ENCODE measurements at places on chromosomes 7 and 10.
A peak's percentile ranks its signal among the peaks of the same experiment; 100 is the strongest.

DNA sequence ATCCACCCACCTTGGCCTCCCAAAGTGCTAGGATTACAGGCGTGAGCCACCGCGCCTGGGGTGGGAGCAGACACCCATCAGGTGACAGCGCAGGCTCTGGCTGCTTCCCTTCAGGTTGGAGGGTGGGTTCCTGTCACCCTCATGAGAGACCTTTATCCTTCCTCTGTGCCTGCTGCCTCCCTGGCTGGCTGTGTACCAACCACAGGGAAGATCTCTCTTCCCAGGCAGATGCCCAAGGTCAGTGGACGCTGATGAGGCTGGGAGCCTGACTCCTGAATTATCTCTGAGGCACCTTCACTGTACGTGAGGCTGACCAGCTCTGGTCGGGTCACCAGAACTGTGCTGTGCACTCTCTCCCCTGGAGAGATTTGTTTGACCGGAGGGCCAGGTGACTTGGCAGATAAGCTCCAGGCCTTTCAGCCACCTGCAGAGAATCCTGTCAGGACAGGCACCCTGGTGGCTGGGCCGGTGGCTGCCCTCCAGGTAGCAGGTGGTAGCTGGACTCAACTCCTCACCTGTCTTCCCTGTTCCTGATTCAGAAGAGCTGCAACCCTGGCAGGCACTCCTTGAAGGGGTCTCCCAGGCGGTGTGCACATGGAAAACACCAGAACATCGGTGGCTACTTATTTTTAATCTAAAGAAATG lies 251.9 kb downstream of the GLRX3 start:
- DNase-seq: no peak

GRCh38 chr10:87872828-87873227 lies 9.4 kb downstream of the PTEN start:
- DNase-seq: no peak

DNA sequence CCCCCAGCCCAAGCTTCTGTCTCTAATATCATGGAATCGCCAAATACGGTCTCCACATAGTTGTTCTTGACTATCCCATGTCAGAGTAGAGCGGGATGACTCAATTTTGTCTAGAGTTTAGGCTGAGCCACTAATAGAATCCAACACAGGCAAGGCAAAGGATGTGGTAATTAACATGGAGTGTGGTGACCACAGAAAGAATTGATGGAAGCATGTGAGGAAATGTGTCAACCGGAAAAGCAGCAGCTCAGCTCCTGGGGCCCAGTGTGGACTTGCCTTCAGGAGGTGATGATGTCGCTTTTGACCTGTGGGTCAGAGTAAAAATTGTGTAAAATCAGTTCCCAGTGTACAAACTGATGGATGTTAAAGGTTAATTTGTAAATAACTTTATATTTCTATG lies 139.3 kb upstream of the KLF6 start:
- peak; percentile 67 for DNase-seq

DNA sequence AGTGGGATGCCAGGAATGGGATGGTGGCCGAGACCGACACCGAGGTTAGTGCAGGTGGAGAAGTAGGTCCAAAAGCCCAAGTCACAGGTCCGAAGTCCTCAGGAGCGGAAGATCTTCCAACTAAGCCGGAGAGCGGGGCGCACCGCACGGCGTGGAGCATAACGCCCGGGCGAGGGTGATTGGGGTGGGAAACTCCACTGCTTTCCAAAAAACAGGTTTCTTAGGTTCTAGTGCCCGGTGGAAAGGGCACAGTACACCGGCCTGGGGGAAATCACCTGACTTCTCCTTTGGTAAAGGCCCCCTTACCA lies 11.4 kb upstream of the SPAG6 start:
- DNase-seq: no peak

DNA sequence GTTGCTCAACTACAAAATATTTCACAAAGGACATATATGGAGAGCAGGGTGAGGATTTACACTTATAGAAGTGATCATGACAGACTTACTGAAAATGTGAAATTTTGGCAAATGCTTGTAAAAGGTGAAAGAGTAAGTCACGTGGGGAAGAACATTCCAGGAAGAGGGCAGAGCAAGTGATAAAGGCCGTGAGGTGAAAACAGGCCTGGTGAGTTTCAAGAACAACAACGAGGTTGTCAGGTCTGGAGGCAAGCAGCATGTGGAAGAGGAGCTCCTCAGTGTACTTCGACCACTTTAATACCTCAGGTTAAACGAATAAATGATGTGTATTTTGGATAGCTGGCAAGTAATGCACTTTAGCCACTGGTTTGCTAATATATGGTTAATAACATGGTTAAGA lies 706.7 kb downstream of the PCDH15 start:
- DNase-seq: no peak

- no peak for DNase-seq
Observed at GRCh38 chr7:105693576-105693975, 112.3 kb upstream of the EFCAB10 start.

DNA sequence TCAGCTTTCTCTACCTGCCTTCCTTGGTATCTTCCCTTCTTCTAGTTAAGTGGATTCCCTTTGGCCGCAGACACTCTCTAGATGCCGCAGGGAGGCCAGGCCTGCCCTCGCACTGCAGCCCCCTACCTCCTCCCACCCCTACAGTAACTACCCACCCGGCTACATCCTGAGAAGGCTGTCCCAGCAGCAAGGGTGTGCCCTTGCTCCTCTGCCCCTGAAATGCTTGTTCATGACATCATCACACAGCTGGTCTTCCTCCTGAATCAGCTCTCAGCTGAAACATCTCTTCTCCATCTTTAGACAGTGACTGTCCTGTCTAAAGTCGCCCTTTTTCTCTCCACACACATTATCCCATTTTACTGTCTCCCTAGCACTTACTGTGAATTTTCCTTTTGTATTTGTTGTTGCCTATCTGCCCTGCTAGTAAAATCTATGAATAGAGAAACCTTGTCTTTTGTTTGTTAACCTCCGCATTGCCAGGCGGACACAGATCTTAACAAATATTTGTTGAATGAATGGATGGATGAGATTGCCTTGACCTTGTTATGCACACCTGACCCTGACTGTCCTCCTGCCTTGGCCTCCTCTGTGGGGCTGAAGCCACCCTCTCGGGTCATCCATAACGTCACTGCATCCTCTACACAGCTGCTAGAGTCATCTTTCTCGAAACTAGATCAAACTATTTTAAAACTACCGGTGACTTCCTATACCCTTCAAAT lies 108.9 kb upstream of the GATA3 start:
- DNase-seq: no peak

DNA sequence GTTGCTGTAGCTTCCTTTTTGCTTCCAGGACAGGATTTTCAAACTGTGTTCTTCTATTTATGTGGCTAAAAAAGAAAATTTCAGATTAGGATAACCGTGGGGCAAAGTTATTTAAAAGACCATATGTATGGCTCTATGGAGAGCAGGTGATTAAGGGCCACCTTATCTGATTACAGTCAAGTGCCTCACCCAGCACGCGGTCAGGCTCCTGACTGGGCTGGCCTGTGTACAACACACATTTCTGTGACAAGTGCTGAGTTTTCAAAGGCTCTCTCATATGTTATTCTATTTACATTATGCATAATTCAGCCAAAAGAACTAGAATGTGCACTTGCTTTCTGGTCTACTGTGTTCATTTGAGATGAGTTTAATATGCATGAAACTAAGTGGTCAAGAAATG lies 547.4 kb downstream of the PHTF2 start:
- DNase-seq: no peak

- no peak for DNase-seq
Observed at GRCh38 chr10:112963835-112964234, 13.8 kb downstream of the TCF7L2 start.

DNA sequence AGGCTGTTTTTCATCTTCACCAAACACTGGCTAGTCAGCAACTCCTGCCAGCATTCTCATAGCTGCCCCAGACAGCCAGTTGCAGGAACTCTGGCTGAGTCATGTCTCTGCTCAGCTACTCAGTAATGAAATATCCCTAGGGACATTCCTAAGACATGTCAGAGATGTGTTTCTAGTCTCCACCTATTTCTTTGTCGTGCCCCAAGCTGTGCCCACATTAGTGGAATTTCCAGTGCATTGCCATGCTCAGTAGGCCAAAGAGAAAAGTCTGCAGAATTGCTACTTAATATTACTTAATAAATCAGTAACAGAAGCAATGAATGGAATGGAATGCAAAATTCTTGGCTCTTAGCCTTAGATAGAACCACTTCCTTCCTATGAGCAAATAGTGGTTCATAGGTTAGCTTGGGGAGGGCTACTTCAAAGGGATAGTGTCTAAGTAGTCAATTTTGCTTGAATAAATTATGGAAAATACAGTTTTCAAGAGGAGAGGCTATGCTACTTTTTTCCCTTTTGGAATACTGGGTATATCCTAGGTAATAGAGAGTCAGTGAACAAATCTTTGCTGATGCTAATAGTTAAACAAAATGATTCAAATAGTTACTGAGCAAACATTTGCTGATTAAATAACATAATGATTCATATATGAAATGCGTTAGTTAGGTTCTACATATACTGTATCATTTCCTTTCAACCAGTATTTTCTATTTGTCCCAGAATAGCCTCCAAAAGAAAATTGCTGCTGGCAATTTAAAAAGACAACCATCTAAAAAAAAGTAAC lies 23.6 kb upstream of the SEMA3C start:
- DNase-seq: peak; percentile 97

DNA sequence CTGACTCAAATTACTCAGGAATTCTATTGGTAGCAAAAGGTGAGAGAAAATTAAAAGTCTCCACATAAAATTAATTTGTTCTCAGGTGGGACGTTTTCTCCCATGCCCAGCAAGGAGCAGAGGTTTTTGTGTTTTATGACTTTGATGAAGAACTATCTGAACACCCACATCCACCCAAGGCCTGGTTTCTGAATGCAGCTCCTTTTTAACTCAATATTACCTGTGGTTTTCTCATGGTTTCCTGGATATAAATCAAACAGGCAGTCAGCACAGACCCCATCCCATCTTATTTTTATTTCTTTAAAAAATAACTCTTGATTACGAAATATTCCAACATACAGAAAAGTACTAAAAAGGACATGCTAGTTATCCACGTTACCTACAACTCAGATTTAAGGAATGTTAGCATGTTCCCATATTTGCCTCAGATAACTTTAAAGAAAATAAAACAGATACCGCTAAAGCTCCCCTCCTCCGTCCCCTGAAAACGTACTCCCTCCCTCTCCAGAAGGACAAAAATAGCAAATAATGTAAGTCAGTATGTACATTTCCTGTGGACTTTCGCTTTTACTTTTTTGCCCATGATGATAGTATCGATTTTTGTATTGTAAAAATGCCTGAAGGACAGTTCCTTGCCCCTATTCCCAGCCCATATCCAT lies 43.4 kb downstream of the GLI3 start:
- DNase-seq: no peak

GRCh38 chr7:98788966-98789365 lies 80.8 kb downstream of the TMEM130 start:
- no peak for DNase-seq

DNA sequence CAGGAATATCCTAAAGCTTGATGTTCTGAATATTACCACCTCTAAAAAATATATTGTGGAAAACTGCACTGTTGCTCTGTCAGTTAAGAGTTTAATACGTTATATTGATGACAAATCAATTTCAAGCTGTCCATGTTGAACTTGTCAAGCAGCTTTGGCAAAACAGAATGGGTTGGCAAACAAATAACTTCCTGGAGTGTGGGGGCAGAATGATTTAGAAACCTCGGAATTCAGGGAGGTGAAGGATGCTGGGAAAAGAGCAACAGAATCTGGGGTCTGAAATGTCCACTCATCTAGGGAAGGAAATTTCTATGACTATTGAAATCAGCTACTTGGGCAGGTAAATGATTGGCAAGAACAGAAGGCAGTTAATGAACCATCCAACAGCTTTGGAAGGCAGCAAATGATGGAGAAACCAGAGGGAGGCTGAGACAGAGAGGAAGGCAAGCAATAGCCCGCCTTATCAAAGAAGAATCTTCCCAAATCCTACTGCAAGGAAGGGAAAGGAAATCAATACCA lies 95.1 kb upstream of the PALS2 start:
- no peak for DNase-seq

DNA sequence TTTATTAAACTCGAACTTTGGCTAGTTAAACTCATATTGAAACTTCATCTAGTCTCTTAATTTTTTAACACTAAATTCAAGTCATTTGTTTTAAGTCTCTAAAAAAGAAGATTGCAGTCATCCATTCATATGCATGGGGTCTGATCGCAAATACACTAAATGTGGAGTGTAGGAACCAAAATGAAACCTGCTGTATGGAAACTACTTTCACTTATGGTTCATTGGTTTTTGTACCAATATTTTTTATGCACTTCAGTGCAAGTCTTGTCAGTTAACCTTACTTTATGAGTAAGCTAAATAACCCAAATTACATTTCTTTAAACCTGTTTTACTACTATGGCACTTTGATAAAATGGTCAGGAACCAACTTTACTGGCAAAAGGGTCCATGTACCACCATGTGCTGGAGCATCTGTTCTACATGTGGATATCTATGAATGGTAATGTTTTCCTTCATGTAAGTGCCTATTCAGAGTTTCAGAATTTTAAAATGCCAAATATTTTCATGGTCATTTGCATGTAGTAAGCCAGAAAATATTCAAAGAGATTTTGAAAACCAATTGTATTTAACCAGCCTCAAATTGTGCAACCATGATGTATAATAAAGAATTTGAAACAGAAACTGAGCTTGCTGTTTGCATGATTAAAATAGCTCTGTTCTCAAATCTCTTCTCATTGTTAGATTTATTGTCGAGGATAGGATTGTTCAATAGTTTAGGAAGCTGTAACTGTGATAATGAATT lies 7.6 kb upstream of the SUPV3L1 start:
- no peak for DNase-seq

- no peak for DNase-seq
Observed at GRCh38 chr7:22477876-22478450, 22.0 kb downstream of the STEAP1B start.

GRCh38 chr10:70115948-70116682 lies 16.5 kb downstream of the AIFM2 start:
- no peak for DNase-seq

GRCh38 chr10:114751856-114752255 lies 69.7 kb upstream of the FHIP2A start:
- DNase-seq: peak; percentile 61

DNA sequence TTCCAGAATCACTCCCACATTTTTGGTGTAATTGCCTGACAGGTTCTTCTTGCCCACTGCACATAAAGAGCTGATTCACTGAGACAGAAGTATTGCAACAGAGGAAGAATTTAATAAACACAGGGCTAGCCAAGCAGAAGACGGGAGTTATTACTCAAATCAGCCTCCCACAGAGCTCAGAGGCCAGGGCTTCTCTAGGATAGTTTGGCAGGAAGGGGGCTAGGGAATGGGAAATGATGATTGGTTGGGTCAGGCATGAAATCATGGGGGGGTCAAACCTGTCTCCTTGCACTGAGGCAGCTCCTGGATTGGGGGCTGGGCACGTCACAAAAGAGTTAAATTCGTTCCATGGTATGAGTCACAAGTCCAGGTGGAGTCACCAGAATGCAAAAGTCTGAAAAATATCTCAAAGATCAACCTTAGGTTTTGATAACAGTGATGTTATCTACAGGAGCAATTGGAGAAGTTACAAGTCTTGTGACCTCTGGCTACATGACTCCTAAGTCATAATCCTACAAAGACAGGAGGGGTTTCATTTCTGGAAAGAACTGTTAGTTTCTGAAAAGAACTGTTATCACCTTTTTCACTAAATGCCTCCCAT lies 30.2 kb upstream of the ERCC6 start:
- peak; percentile 86 for DNase-seq

Data from AG09309 (cell line).